ENCODE measurements at places on chromosomes 6 and 20.

GRCh38 chr6:30875244-30876038 is 8.9 kb upstream of the DDR1 start:
- DNase-seq, result no peak

- no peak for DNase-seq
Measured at GRCh38 chr20:60030471-60030870, 72.2 kb downstream of the CDH26 start.

GRCh38 chr6:84967965-84968364 is 203.6 kb upstream of the TBX18 start:
- no peak for DNase-seq

- peak; percentile 18 for DNase-seq
Measured at GRCh38 chr20:62030834-62031434, 34.7 kb downstream of the TAF4 start.

GRCh38 chr6:155297669-155298068 is 16.6 kb downstream of the TFB1M start:
- no peak for DNase-seq

DNA sequence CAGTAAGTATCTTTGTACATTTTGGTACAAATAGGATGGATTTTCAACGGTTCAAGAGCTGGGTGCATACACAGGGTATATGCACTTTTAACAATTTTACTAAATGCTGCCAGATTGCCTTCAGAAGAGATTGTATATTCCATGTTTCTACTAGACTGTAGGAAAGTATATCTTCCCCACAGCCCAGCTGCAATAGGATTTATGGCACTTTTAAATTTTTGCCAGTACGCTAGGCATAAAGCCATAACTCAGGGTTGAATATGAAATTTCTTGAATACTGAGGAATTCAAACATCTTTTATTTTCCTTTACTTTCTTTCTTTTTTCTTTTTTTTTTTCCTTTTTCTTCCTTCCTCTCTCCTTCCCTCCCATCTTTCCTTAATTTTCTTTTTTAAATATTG is 78.7 kb upstream of the SULF2 start:
- no peak for DNase-seq

GRCh38 chr6:35894776-35895175 is 26.1 kb downstream of the SRPK1 start:
- no peak for DNase-seq

DNA sequence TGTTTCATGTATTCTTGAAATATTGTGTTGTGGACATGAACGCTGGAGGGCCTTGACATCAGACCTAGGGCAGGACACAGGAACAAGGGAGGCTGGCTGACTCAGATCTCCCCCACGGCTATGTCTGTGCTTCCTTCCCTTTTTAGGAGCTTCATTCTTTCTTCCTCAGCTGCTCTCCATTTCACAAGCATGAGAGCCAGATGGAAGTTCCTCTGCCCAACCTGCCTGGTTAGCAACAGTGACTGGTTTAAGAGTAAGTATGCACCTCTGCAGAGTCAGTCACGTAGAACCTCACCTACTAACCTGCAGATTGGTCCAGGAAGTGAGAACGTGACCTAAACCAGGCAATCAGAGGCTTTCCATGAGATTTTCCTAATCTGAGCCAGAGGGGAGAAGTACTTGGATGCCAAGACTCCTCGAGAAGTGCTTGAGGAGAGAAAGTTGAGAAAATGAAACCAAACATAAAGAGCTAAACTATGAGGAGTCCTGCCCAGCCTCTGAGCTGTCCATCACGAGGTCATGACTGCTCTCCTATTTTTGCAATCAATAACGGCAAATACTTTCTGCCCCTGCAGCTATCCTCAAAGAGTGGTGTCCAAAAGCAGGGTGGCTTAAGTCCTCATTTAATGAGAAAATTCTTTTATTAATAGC is 465.2 kb upstream of the CITED2 start:
- no peak for DNase-seq

- DNase-seq, result no peak
Measured at GRCh38 chr20:36368869-36369268, 62.7 kb downstream of the DLGAP4 start.
